ENCODE measurements at places on chromosomes 4 and X.

- no peak for DNase-seq
These were observed 14.7 kb downstream of the HELQ start for GRCh38 chr4:83440899-83441298.

- no peak for DNase-seq
These were observed 95.1 kb downstream of the GPM6A start for GRCh38 chr4:175716961-175717360.

- DNase-seq = no peak
These were observed 82.2 kb upstream of the FRG1 start for GRCh38 chr4:189858435-189858834.

DNA sequence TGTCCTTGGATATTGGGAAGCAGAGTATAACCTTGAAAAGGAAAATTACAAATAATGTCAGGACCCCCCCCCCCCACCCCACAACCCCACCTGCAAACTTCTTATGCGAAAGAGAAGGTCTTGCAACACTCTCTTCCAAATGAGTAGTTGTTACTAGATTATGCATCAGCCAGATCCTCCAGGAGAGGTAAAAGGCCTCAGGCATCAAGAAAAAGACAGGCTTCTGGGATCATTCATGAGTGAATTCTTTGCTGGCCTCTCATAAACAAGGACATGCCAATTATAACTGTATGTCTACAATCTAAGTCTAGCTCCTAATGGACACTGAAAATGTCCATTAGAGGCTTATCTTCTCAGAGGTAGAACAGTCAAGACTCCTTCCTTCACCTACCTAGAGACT, 1443.3 kb downstream of the RAPGEF2 start:
- no peak for DNase-seq

- no peak for DNase-seq
These were observed 377.1 kb upstream of the ADGRL3 start for GRCh38 chr4:60822986-60823385.

- no peak for DNase-seq
These were observed 322.5 kb upstream of the GATB start for GRCh38 chr4:152083338-152083737.

GRCh38 chrX:139078761-139079280, 367.3 kb upstream of the FGF13 start:
- DNase-seq = peak; percentile 19

DNA sequence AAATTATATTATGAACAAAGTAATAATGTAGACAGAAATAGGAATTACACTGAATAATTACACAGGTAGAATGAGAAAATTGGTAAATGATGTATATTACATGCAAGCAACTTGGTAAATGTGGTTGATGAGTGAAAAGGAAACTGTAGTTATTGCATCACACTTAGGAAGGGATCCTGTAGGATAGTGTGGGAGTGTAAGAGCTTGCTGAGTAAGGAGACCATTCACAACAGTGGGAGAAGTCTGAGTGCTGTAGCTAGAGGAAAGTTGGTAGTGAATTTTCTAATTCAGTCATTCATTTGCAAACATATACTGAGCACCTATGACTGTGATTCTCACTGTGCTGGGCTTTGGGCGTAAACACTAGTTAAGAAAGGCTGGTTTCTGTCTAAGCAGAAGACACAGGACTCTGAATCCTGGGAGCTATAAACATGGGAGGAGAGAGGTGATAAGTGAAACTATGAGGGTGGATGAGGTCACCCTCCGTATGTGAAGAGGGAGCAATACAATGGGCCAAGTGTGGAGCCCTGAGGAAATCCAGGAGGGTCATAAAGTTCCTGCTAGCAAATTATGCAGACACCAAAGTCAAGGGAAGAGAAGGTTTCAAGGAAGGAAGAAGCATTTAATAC, 14.2 kb upstream of the CPE start:
- DNase-seq = no peak

DNA sequence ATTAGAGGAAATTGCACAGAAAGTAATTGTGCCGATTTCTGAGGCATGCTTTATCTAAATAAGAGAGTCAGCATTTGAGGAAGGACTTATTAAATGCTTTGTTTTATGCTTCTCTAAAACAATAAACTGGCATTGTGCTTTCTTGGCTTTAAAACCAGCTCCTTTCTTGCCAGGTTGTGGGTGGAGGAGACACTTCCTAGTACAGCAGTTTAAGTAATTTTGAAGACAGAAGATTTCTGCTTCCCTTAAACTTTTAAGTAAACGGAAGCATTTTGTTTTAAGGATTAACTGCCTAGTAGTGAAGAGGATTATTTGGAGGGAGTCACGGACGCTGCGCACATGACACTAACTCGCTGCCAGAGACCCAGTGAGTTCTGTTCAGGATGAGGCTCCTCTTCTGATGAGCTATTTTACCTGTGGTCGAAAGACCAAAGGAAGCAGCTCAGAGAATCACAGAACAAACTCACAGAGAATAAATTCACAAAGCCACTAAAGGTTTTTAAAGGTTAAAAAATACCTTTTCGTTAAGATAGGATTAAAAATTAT, 169.5 kb downstream of the TLL1 start:
- no peak for DNase-seq

- DNase-seq = no peak
These were observed 54.9 kb downstream of the MAGEB17 start for GRCh38 chrX:16222151-16222550.

DNA sequence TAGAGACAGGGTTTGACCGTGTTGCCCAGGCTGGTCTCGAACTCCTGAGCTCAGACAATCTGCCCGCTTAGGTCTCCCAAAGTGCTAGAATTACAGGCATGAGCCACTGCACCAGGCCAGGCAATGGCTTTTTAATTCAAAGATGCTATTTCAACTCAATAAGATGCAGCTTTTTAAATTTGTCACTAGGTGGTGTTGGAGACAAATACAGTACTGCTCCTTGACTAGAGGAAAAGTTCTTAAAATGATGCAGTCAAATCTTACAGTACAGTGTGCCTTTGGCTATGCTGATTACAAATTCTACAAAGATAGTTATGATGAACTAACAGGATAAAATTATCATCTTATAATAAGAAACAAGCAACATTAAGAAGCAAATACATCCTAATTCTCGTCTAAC, 441.1 kb downstream of the KCNIP4 start:
- DNase-seq = no peak

DNA sequence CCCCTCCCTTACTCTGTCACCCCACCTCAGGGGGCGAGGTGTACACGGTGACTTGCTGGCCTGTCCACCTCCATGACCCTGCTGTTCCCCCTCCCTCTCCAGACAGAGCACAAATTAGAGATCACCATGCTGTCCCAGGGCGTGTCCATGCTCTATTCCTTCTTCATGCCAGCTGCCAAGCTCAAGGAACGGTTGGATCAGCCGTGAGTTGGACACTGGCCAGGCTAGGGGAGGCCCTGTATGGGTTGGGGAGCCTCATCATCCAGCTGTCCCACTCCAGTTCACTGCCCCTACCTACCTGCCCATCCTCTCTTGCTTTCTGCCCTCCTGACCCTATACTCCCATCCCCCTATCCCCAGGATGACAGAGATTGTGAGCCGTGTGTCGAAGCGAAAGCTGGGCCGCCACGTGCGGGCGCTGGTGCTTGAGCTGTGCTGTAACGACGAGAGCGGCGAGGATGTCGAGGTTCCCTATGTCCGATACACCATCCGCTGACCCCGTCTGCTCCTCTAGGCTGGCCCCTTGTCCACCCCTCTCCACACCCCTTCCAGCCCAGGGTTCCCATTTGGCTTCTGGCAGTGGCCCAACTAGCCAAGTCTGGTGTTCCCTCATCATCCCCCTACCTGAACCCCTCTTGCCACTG, 3.9 kb upstream of the CDK16 start:
- no peak for DNase-seq

DNA sequence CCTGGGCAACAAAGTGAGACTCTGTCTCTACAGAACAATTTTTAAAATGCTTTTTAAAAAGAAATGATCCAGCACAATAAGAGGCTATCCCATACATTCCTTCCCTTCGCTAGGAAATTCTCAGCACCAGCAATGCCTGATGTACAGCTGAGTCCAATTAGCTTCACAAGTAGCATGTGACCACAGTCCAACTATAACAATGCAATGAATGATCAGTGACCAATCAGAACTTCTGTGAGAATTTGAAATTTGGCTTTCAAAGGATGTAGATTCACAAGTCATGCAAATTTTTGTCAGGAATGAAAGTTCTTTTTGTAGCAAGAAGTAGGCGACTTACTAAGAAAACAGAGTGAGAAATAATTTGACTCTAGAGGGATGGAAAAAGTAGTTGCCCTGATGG, 278.5 kb upstream of the UGT8 start:
- no peak for DNase-seq
